ENCODE measurements at places on chromosomes 11 and 22. TPM values are rescaled to one million over a fixed set of nuclear protein-coding genes. Genes with fewer than 3 reads are reported as not detected.

- no peak for DNase-seq
These were observed 65.1 kb downstream of the PRMT3 start for GRCh38 chr11:20452585-20452984.

DNA sequence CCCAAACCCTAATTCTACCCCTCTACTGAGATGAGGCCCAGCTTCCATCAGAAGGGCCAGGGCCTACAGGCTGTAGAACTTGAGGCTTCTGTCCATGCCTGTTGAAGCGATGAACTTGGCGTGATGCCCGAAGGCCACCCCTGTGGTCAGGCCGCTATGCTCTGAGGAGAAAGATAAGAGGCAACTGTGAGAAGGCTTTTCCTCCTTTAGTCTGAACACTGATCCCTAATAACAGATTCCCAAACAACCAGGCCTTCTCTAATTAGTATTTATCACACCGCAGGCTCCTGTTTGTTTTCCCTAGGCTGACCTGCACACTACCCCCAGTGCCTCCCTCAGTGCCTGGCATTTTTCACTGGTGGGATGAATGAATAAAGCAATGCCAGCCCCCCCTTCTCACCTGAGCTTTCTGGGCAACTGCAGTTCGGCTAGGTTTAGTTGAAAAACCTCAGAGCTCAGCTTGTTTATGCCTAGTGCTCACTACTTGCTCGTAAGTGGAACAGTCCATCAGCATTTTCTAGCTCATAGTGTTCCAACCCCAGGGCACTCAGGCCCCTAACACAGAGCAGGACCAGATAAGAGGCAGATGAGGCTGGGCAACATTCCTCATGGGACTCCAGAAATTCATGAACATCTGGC lies 15.2 kb downstream of the PRPF19 start:
- DNase-seq, result no peak

DNA sequence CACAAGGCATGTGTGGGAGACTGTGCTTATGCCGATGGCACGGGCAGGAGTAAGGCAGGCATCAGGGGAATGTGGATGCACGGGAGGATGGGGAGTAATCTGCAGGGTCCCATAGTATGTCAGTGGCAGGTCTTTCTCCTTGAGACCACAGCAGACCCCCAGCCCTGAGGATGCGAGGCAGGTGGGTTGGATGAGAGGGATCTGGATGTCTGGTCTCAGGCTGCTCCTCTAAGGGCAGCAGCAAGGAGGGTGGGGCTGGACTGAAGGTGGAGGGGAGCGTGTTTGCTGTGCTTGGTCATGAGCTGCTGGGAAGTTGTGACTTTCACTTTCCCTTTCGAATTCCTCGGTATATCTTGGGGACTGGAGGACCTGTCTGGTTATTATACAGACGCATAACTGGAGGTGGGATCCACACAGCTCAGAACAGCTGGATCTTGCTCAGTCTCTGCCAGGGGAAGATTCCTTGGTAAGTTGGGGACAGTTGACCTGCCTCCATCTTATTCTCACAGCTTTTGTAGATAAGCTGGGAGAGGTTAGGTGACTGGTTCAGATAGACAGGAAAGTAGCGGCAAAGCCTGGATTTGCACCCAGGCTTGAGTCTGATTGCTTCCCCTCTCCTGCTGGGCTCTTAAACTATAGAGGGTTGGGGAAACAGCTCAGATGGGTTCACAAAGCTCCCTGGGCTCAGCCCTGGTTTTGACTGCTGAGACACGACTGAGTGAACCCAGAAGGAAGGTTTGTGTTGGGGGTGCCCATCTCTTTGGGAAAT lies at the start of gene APOL1:
Gene APOL1 (plus strand): TSS at position 380 of the 769 bp plus-strand sequence. CDS start 1,823 bp downstream, outside the sequence.
- DNase-seq, result peak; percentile 15

DNA sequence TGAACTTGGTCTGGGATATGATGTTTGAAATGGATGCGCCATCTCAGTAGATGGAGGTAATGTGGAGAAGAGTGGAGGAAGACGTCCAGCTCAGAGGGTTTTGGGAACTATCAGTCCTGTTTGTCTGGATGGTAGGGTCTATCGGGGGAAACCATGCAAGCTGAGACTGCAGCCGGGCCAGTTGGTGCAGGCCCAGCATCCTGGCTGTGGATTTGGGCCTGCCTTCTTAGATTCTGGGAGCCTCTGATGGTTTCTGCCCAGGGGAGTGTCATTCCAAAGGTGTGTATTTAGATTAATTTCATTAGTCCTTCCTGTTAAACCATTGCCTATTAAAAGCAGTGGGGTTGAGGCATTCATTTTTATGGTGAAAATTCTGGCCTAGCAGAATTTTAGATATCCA lies 31.6 kb downstream of the BMAL1 start:
- DNase-seq, result no peak

DNA sequence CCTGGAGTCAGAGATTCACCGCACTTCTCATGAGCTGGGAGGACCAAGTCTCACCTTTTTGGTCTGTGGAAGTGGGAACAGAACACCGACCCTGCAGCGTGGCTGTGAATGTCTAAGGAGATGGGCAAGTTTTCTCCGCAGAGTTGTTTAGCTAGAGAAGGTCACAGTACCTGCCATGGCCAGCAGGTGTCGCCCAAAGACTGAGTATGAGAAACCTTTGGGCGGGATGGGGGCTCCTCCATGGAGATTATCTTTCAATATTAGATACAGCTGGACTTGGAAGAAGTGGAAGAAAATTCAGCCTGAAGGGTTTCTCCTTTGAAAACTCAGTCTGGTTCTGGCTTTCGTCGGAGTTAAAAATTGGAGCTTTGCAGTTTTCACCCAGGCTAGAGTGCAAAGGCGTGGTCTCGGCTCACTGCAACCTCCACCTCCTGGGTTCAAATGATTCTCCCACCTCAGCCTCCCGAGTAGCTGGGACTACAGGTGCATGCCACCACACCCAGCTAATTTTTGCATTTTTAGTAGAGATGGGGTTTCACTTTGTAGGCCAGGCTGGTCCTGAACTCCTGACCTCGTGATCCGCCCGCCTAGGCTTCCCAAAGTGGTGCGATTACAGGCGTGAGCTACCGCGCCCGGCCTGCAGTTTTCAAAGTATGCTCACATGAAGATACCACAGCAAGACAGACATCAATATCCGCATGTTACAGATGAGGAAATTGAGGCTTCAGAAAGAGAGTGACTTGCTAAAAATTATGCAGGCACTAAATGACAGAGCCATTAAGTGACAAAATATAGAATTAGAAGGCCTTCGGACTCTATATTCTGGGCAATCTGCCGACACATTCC lies 10.7 kb upstream of the DSCAML1 start:
- peak; percentile 62 for DNase-seq

Gene ARHGEF17
- total RNA-seq, result 1.5 TPM

DNA sequence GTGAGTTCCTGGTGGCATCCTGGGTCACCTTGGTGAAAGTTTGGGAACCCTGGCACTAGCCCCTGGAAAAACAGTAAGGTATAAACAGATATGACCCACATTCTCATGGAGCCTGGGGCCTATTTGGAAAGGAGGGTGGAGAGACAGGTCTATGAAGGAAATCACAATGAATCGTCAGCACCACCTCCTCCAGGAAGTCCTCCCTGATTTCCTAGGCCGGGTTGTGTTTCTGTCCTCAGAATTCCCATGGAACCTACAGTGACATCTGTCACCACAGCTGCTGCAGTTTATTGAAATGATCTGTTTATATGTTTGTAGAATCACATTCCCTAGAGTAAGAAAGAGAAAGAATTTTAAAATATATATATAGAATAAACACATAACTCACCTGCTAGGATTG lies 71.8 kb upstream of the ASPHD2 start:
- no peak for DNase-seq

Gene MMP8
- total RNA-seq, result 31.6 TPM

Gene AIFM3
- total RNA-seq, result 3.9 TPM

DNA sequence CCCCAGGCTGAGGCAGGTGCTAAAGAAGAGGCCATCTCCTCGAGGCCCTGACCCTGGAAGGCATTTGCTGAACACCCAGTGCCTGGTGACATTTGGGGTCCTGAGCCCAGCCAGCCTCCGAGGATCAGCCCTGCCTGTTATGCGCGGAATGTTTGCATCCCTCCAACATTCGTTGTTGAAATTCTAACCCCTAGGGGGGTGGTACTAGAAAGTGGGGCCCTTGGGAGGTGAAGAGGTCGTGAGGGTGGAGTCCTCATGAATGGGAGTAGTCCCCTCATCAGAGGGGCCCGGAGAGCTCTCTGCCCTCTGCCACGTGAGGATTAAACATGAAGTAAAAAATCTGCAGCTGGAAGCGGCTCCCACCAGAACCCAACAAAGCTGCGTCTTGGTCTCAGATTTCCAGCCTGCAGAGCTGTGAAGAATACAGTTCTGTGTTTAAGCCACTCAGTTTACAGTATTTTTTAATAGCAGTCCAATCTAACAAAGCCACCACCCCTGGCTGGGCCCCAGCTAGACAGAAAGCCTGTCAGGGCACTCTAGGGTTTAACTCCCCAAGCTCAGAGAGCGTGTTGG lies 35.3 kb upstream of the SEPTIN5 start:
- DNase-seq, result no peak

Gene PGGHG
- total RNA-seq, result 14.9 TPM

GRCh38 chr22:38403812-38404211 lies 51.2 kb downstream of the KCNJ4 start:
- DNase-seq, result no peak

Gene NPAS4
- not detected for total RNA-seq

Gene RNF121
- 41.9 TPM for total RNA-seq

Gene AQP11
- total RNA-seq, result 0.67 TPM

DNA sequence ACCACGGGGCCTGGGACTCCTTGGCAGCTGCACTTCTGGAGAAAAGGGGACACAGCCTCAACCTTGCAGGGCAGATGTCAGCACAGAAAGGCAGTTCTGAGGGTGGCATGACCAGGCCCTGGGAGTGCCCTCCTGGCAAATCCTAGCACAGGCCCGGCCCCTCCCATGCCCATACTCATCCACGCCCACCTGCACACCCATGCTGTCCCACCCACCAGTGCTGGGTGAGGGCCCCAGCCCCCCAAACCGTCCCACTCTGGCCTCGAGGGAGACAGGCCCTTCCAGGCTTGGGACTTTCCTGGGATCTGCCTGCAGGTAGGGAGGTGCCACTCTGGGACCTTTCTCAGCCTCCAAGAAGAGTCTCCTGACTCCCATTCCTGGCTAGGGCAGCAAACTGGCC lies 10.1 kb downstream of the DUSP8 start:
- DNase-seq, result no peak

Gene OR8G5
- not detected for total RNA-seq

DNA sequence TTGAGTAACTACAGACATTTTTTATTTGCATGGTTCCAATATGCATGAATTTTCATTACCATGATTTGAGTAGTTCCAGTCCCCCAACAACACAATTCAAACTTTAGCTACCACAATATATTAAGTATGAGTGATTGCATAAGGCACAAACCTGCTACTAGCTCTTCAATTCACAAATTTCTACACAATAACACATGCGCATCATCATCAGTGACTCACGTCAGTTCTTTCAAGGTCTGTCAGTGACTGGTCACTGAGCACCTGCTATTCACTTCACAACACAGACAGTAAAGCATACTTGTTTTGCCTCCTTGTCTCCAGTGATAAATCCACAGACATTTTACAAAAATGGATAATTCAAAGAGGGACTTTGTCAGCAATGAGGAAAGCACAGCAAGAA lies 435.1 kb upstream of the CCDC90B start:
- no peak for DNase-seq

Gene SYCE3
- not detected for total RNA-seq

- no peak for DNase-seq
These were observed 98.6 kb downstream of the KIF18A start for GRCh38 chr11:28009388-28009787.

- DNase-seq, result no peak
These were observed 84.0 kb upstream of the CTSC start for GRCh38 chr11:88421530-88421929.

Gene RAG2
- total RNA-seq, result not detected

DNA sequence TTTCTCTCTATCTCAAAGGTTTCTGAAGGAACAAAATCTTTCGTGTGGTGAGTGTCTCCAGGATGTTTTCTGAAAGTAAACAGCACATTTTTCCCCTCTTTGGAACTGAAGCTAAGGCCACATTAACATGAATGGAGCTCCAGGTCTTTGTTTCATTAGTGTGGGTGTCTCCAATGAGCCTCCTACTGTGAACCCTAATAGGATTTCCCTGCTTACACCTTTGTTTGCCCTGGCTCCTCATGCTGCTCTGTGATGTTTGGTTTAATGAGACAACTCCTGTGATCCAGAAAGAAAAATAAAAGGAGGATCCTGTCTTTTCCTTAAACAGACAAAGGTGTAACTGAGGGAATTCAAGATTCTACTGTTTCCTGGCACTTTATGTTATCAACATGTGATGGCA lies 76.9 kb upstream of the SLC6A5 start:
- no peak for DNase-seq

GRCh38 chr11:9838961-9839360 lies 175.1 kb downstream of the SWAP70 start:
- DNase-seq, result no peak

GRCh38 chr11:12702999-12703453 lies 28.8 kb downstream of the TEAD1 start:
- DNase-seq, result no peak

- no peak for DNase-seq
These were observed 101.1 kb upstream of the CRYBB3 start for GRCh38 chr22:25098445-25099081.

GRCh38 chr22:24540470-24540869 lies 14.5 kb downstream of the GUCD1 start:
- DNase-seq, result peak; percentile 48

GRCh38 chr11:128678024-128678423 lies 15.8 kb upstream of the FLI1 start:
- no peak for DNase-seq

Gene CCDC116
- not detected for total RNA-seq

GRCh38 chr11:69943066-69943465 lies 123.8 kb upstream of the FGF3 start:
- peak; percentile 87 for DNase-seq

DNA sequence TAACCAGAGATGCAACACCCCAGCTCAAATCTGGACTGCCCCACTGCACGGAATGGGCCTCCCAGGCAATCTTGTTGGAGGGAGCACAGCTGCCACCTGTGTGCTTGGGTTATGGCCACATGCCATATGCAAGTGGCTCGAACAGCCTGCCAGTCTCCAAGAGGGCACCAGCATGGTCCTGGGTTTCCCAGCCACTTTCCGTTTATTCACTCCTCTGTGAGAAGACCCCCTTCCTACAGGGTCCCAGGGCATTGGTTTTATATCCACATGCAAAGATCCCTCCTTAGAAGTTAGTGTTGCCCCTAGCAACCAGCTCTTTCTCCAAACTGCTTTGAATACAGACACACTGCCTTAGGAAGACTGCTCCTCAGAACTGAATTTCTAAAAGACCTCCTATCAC lies 487.8 kb downstream of the BUD13 start:
- no peak for DNase-seq

Gene MYOD1
- not detected for total RNA-seq

Gene SPI1
- total RNA-seq, result not detected

All from SK-MEL-5 (cell line).